H54 (cell line): ENCODE measurements at places on chromosomes 1 and 21.

DNA sequence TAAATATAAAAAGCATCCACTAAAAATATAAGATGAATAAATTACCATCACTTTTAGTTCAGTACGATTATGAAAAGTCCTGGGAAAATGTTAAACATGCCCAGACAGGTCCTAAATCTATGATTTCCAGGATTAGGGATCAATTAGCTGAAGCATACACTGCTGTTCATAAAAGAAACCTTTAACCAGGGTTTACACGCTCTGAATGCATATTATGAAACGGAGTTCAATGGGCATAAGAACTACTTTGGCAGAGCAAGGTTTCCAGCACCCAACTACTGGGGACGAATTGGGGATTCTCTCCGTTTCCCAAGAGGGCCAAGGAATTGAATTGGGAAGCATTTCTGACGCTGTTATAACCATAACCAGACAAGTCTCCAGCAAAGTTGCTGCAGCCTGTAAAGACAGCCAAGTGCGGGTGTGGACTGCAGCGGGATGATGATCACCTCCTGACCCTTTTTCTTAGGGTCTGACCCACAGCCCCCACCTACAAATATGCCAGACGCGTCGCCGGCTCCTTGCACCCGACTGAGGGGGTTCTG lies 1.6 kb downstream of the SLC30A1 start:
- DNase-seq = no peak

GRCh38 chr1:108590957-108591356 lies 31.1 kb downstream of the EEIG2 start:
- peak; percentile 12 for DNase-seq

- no peak for DNase-seq
Measured at GRCh38 chr1:65207317-65207716, 59.3 kb downstream of the AK4 start.

GRCh38 chr1:61389926-61390845 lies 307.8 kb downstream of the NFIA start:
- DNase-seq = no peak

DNA sequence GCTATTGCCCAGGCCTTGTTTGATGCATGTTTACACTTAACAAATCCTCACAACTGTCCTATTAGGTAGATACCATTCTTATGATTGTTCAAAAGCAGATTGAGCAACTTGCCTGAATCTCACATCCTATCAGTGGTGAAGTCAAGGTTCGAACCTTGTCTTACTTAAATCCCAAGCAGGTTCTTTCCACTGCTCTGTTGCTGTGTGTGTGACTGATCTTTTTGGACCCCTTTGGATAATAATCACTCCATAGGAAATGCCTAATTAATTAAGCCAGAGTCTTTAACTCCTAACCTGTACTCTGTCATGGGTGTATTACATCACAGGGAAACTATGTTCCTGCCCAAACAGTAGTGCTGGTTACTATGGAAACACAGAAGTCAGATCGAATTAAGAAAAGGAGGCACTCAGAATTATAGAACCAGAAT lies 84.2 kb downstream of the SPATA46 start:
- peak; percentile 22 for DNase-seq
